Activated T-cell treated with anti-CD3 and anti-CD28 coated beads for 48 hours (primary cell): ENCODE measurements at places on chromosomes 1 and 21.

DNA sequence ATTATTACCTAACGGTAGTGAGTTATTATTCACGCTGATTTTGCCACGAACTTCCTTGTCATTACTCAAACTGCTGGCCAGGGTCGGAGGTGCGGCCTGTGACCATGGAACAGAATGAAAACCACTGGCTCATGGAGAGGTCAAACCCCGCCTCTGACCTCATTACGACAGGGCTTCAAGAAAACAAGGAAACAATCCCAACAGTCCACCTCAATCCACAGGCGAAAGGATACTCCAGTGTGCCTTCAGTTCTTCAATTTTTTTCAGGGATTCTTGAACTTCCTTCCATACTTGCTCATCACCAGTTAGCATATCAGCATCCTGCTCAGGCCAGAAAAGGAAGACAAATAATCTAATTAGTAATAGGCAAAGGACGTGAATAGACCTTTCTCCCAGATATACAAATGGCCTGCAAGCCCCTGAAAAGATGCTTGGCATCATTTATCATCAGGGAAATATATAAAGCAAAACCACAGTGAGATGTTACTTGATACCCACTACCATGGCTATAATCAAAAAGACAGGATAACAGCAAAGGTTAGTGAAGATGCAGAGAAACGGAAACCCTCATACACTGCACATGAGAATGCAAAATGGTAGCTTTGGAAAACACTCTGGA, 643.4 kb downstream of the SMYD3 start:
- DNase-seq: no peak

- no peak for DNase-seq
Observed at GRCh38 chr1:184033711-184034167, 3.8 kb downstream of the COLGALT2 start.

DNA sequence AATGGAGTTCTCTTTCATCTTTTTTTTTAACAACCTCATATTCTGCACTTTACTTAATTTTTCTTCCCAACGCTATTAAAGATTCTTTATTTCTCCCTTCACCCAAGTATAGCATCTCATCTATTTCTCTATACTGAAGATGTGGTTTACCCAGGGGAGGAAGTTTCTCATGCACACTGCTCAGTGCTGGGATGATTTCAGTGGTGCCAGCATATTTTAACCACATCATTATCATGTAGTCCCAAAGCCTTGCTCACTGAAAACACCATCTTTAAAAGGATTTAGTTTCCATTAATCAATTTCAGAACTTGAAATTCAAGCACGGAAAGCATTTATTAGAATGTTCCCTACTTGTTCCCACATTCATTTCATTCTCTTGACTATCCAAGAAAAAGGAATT, 725.7 kb downstream of the USP25 start:
- no peak for DNase-seq

GRCh38 chr1:34850382-34850781, 9.2 kb downstream of the SMIM12 start:
- no peak for DNase-seq

- DNase-seq: no peak
Observed at GRCh38 chr1:50517488-50517887, 94.2 kb upstream of the DMRTA2 start.

- DNase-seq: no peak
Observed at GRCh38 chr1:41849211-41849759, 69.4 kb downstream of the HIVEP3 start.

DNA sequence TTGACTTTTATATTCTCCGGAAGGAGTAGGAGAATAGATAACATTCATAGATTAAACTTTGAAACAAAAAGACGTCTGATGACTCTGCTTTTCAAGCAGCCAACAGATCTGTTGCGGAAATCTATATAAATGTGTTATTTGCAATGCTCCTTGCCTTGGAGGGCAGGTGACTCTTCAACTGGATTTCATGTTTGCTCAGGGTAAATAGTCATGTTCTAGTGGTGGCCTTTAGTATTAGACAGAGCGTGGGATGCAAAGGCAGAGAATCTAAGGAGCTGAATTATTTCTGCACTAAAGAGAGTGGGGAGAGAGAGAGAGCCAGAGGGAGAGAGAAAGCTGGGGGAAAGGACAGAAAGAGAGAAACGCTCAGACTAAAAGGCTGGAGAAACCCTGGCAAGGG, 454.3 kb downstream of the AJAP1 start:
- DNase-seq: no peak

- DNase-seq: no peak
Observed at GRCh38 chr1:25771221-25772114, 28.5 kb upstream of the SELENON start.

GRCh38 chr1:10889650-10890353, 93.4 kb upstream of the CASZ1 start:
- no peak for DNase-seq

DNA sequence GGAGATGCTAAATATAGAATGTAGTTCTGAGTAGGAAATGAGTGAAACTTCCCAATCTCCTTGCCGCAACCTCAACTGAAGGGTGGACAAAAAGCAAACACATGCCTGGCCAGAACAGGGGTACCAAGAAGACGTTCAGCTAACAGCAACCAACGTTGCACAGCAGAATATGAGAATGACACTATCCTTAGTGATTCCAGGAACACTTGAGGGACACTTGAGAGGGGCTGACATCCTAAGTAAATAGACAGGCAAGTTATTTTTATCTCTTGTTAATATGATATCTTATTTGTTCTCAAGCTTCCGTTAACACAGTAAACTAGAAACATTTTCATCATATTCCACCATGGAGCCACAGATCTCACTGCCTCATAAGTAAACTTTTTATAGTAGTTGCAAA, 908 bp downstream of the KRTAP19-1 start:
- DNase-seq: no peak

DNA sequence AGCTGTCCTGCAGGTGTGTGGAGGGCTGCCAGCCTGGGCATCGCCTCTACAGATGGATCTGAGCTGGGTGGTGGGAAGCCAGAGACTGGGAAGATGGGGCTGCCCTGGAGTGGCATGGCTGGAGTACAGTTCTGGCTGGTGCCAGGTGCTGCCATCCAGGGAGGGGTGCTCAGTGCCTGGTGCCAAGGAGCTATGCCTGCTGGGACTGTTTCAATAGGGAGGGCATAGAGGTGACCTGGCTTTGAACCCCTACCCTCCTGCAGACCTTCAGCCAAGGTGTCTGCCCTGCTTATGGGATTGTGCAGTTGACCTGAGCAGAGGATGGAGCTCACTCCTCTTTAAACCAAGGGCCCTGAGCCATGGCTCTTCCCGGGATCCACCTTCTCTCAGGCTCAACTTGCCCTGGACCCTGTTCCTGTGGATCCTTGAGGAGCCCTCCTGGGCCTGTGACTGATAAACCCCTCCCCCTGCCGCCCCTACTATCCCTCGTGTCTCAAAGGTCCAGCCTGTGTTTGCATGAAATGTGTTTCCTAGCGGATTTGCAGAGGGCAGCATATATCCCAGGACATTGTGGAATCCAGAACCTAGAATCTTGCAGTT, 48.7 kb downstream of the PTPRU start:
- no peak for DNase-seq

DNA sequence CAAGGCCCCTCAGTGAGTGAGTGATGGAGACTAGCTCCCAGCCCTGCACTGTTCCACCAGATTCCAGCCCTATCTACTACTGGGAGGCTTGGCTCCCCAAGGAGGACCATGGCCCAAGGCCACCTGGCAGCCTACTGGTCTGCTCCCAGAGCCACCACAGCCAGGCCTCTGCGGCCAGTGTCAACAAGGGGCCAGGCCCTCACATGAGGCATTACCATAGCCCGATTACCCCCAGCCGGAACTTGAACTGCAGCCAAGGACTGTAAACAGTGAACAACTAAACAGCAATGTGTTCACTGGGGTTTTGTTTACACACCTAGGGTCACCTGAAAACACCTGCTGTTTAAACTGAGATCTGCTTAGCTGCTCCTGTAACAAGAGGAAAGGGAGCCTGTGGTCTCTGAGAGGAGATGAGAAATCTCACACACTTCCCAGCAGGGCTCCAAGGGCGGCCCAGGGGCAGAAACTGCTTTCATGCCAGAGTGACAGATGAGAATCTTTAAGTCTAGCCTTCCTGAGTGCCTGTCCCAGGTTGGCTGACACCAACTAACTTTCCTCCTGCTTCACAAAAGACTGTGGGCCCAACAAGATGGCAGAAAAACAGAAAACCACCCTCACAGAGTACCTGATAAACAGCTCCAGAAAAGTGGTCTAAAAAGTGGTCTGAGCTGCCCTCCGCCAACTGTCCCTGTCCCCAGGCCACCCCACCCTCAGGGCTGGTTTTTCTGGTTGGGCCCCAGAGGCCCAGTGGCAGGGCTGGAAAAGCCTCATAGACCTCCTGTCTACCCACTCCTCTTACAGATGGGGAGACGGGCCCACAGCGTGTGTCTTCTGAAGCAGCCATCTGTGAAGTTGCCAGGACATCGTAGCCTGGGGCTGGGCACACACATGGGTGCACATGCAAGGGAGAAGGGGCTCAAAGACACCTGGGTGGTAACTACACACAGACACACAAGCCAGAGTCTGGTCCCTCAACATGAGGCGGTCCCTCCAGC, 28.8 kb downstream of the MEF2D start:
- DNase-seq: no peak

DNA sequence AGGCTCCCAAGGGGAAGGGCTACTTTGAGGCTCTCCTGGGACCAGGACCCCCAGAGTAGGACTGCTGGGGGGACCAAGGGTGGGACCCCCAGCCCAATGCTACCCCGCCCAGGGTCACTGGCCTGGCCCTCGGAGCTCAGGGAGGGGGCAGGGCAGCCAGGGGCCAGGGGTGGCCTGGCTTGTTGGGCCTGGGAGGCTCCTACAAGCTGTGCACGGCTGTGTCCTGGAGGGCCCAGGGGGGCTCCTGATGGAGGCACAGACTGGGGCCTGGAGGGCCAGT, 2.2 kb downstream of the HES4 start:
- no peak for DNase-seq
